Aorta (tissue), 5 donors: ENCODE measurements at places on chromosomes 7 and 10. TPM values are rescaled to one million over a fixed set of nuclear protein-coding genes. Genes with fewer than 3 reads are reported as not detected.

DNA sequence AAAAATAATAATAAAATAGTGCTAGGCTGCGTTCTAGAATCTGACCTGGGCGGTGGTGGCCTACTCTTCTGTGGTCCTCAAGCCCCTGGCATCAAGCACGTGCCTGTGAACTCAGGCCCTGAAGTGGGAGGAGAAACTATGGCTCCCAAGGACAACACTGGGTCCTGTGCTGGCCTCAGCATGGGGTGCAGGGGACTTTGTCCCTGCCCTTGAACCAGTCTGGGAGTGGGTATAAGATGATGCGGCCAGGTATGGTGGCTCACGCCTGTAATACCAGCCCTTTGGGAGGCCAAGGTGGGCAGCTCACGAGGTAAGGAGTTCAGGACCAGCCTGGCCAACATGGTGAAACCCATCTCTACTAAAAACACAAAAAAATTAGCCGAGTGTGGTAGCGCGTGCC lies 5.5 kb downstream of the ZP3 start:
- peak; percentile 42 for DNase-seq

DNA sequence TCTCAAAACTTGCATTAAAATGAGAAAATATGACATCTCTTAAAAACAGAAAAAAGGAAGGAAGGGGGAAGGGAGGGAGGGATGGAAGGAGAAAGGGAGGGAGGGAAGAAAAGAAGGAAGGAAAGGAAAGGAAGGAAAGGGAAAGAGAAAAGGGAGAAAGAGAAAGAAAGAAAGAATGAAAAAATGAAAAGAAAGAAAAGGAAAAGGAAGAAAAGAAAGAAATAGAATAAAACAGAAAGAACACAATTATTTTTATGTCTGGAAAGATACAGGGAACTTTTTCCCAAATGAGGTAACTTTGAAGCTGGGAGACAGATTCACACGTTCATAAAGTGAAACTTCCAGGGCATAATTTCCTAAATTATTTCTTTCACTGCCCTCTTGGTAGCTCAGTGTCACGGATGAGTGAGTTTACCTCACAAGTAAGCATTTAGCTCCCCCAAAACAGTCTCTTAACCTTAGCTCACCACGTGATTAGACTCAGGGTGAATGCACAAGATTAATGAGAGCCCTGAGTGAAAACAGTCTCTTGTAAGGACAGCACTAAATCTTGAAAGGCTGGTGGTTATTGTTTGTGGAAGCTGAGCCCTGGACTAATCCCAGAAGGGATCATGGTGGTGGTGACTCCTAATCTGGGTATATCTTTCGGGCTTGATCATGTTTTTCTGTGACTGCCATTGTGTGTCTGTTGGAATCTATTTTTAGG lies 74.1 kb upstream of the HDAC9 start:
- DNase-seq, result no peak

NODAL gene
- total RNA-seq, result not detected

DNA sequence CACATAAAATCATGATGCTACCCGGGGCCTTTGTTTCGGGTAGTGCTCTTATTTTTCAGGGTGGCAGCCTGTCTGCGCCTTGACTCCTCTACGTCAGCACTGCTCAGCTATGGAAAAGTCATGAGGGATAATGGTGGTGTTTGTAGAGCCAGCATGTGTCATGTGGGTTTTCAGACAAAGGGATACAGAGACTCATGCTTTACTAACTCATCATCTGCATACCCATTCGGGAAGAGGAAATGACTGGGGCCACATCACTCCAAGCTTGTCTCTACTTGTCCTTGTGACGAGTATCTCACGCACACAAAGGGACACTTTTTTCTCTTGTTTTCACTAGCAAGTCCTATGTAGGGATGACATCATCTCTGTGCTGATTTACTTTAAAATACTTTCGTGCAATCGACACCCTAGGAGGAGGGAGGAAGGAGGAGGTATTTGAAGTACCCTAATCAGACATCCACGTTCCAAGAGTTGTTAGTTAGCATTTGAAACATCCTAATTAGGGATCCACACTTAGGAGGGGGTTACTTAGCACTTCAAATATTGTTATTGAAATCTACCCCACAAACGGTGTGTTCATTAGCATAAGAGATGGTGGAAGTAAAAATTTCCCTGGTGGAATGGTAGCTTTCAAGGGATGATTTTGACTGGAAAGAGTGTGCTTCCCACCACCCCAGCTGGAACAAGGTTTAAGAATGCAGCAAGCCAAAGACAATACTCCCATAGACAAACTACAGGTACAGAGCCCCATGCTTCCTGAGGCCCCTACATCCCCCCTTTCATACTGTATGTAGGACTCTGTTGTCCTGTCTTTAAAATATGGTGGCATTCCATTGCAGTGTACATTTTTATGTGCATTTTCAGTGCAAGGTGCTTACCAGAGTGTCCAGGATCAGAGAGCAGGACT lies 52.0 kb downstream of the THNSL1 start:
- no peak for DNase-seq

DTX2 gene
- total RNA-seq, result 23.7 TPM

DNA sequence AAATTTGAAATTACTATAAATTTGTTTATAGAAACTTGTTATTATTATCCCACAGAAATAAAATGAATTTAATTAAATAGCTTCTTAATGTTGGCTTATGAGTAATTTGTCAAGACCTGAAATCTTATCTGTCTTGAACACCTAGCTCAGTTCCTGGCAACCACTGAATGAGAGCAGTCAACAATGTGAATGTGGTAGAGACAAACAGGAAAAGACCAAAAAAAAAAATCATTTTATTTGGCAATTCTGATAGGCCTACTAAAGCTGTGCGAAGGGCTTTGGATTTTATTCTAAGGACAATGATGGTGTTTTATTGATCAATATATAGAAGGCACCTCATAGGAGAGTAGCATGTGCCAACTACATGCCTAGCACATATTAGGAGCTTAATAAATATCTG lies 127.8 kb upstream of the RSU1 start:
- no peak for DNase-seq

DNA sequence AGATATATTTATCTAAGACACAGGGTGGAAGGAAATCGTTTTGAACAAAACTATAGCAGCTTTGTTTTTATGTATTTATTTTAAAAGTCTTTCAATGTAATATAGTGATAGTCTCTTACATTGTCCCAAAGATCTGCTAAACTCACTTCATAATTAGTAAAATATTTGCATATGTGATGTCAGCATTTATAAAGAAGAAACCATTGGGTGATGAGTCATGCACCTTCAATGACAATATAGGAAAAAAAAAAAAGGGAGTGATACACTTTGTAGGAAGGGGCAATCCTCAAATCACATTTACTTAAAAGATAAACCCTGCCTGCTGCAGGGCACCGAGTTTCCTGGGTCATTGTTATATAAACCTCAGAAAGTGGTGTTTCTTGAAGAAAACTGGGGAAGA lies 112.4 kb upstream of the SEMA3C start:
- no peak for DNase-seq

GRCh38 chr7:90896458-90896857 lies 300.3 kb downstream of the CDK14 start:
- DNase-seq, result no peak

GHRHR gene
- total RNA-seq, result 1.3 TPM

ETV1 gene
- total RNA-seq, result 15.1 TPM

TMEM196 gene
- total RNA-seq, result 0.29 TPM
